Activated naive CD4-positive, alpha-beta T cell treated with anti-CD3 and anti-CD28 coated beads, Interleukin-2, amount 50 U/mL, for 72 hours (primary cell): ENCODE measurements at places on chromosomes 6 and 20. TPM values are rescaled to one million over a fixed set of nuclear protein-coding genes. Genes with fewer than 3 reads are reported as not detected.

- DNase-seq = no peak
Observed at GRCh38 chr6:129730477-129731165, 20.6 kb upstream of the ARHGAP18 start.

GRCh38 chr6:158213925-158214674 lies 46.0 kb downstream of the GTF2H5 start:
- DNase-seq = peak; percentile 59

- no peak for DNase-seq
Observed at GRCh38 chr20:61371501-61372136, 119.6 kb downstream of the CDH4 start.

DNA sequence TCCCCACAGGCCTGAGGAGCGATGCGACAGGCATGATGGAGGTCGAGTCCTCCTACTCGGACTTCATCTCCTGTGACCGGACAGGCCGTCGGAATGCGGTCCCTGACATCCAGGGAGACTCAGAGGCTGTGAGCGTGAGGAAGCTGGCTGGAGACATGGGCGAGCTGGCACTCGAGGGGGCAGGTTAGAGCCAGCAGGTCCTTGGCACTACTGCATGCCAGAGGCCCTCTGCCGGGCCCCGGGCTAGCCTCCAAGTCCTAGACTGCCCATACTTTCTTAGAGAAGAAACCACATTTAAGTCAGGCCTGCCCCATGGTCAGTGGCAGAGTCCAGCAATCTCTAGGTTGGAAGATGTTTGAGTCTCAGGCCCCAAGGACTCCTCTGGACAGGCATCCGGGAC lies 32.1 kb downstream of the PKIG start:
- DNase-seq = no peak

DNA sequence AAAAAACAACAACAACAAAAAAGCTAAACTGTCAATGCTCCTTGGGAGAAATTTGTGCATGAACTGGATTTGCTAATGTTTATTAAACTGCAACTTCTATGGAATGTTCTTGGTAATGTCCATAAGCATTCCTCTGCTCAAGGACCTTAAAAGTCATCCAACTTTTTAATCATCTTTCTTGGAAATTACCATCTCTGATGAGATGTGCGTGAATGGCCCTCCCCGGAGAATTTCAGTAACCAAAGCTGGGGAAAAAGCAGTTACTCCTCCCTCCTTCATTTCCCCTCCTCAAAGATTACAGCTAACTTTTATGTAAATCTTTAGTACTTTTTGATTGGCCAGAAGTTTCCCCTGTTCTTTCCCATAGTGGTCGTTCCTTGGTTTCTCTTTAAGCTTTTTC lies 5.2 kb downstream of the TBCC start:
- no peak for DNase-seq

GRCh38 chr6:168049706-168050224 lies 29.2 kb downstream of the FRMD1 start:
- DNase-seq = no peak

GRCh38 chr6:39080246-39080875 lies 31.8 kb downstream of the GLP1R start:
- DNase-seq = no peak

- no peak for DNase-seq
Observed at GRCh38 chr6:49913636-49914375, 47.5 kb upstream of the CRISP1 start.

- DNase-seq = no peak
Observed at GRCh38 chr6:134534708-134535149, 216.8 kb upstream of the SGK1 start.

DNA sequence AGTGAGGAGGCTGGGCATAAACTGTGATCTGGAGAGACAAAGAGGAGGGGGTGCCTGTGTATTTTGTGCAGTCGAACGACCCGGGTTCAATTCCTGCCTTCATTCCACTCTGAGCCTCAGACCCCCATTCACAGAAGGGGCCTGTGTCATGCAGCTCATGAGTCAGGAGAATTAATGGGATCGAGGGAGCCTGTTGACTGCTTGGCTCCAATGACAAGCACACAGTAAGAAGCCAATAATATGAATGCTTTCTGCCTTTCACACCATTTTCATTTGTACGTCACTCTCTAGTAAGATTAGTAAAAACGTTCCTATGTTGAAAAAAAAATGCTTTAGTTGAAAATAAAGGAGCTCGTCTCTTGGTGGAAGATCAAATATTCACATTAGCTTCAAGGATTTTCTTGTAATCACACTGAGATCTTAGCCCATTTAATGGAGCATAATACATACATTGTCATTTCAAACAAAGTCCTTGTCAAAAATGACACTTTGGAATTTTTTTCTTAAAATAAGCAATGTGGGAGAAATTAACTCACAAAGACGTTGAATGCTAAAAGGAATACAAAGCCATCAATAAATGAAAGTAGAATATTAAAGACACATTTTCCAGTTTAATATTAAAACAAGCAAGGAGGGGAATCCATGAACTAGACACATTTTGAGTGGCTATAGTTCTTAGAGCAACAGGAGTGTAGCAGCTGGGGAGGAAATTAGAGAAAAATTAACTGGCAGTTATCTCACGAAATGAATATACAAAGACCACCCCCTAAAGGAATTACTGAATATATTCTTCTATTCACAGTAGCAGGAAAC lies 246.7 kb upstream of the AFDN start:
- DNase-seq = no peak

DNA sequence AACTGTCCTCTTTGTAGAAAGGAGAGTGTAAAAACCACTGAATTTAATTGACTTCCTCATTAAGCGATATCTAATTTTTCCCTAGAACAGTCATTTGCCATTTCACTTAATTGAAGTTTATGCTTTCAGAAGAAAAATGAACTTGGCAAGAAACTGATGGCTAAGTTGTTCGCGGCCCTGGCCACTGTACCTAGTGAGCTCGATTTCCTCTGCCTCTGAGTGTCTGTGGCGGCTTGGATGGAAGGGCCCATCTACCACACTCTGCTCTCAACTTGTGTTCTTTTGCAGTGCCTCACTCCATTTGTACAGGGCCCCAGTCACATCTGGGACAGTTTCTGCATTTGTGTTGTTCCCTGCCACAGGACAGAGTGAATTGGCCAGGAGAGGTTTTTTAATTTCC lies 102.9 kb downstream of the BCAS1 start:
- DNase-seq = no peak

DNA sequence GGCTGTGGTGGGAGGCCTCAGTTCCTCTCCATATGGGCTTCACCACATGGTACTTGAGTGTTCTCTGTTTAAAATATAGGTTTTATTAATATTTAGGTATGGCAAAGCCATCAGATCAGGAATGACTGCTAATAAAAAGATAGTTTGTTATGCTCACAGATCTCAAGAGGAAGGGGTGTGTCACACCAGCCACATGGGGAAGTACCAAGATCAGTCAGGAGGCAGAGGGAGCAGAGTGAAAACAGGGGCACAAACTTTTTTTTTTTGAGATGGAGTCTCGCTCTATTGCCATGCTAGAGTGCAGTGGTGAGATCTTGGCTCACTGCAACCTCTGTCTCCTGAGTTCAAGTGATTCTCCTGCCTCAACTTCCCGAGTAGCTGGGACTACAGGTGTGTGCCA lies 92.1 kb upstream of the GCM1 start:
- DNase-seq = no peak

- DNase-seq = no peak
Observed at GRCh38 chr6:134175532-134176263, 123.3 kb upstream of the SLC2A12 start.

- no peak for DNase-seq
Observed at GRCh38 chr20:63518351-63518861, 2.2 kb upstream of the PPDPF start.

GRCh38 chr20:6028818-6029217 lies 25.0 kb downstream of the LRRN4 start:
- DNase-seq = no peak

GRCh38 chr6:67757465-67758033 lies 877.5 kb upstream of the ADGRB3 start:
- DNase-seq = no peak

DNA sequence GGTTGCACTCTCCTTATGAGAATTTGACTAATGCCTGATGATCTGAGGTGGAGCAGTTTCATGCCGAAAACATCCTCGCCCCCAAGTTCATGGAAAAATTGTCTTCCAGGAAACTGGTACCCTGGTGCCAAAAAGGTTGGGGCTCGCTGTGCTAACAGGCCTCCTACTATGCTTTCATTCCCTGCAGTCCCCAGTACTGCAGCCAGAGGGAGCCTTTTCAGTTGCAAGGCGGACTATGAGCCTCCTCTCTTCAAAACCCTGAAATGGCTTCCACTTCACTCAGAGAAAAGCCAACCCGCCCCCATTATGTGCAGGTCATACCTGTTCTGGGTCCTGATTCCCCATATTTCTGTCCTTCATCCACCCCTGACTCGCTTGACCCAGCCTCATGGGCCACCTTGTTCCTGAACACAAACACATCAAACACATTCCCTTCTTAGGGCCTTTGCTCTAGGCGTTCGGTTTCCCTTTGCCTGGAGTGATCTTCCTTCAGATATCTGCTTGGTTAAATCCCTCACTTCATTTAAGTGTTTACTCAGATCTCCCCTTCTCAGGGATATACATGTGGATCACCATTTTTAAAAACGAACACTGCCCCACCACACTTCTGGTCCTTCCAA lies 173.7 kb downstream of the PHACTR1 start:
- no peak for DNase-seq

- no peak for DNase-seq
Observed at GRCh38 chr6:121504227-121504626, 68.8 kb downstream of the GJA1 start.

- no peak for DNase-seq
Observed at GRCh38 chr6:128036808-128037570, 136.1 kb upstream of the THEMIS start.

GRCh38 chr6:31126396-31127175 lies 6.3 kb upstream of the CDSN start:
- DNase-seq = no peak

GRCh38 chr6:77178821-77179220 lies 284.5 kb downstream of the HTR1B start:
- no peak for DNase-seq

GRCh38 chr6:32974016-32974333 lies 5.6 kb downstream of the BRD2 start:
- no peak for DNase-seq

DNA sequence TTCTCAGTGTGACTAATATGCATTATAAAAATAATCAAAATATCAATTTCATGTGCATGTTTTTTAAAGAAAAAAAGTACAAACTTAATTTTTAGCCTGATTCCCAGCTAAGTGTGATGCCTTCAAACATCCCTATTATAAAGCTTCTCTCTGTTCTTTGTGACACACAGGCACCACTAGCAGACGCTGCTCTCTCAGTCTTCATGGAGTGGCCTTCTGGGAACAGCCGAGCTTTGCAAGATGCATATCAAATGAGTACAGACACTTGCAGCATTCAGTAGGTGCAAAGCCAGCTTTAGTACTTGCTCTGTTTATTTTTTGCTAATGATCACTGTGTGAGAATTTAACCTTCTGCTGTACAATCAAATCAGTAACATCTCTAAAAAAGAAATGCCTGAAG lies 340.0 kb downstream of the ADGRB3 start:
- no peak for DNase-seq

OR2H1 gene
- total RNA-seq = not detected

CCN6 gene
- not detected for total RNA-seq

RBM24 gene
- not detected for total RNA-seq

DLL1 gene
- 2.6 TPM for total RNA-seq

RNF217 gene
- not detected for total RNA-seq

HLA-DMA gene
- 33.5 TPM for total RNA-seq

PAX1 gene
- total RNA-seq = not detected
